Fibroblast of skin of abdomen (primary cell): ENCODE measurements at places on chromosomes 3 and 15.

GRCh38 chr3:26636096-26636727 lies 13.6 kb downstream of the LRRC3B start:
- no peak for DNase-seq

- DNase-seq, result peak; percentile 43
These were observed 202.2 kb upstream of the BHLHE40 start for GRCh38 chr3:4776980-4777581.

DNA sequence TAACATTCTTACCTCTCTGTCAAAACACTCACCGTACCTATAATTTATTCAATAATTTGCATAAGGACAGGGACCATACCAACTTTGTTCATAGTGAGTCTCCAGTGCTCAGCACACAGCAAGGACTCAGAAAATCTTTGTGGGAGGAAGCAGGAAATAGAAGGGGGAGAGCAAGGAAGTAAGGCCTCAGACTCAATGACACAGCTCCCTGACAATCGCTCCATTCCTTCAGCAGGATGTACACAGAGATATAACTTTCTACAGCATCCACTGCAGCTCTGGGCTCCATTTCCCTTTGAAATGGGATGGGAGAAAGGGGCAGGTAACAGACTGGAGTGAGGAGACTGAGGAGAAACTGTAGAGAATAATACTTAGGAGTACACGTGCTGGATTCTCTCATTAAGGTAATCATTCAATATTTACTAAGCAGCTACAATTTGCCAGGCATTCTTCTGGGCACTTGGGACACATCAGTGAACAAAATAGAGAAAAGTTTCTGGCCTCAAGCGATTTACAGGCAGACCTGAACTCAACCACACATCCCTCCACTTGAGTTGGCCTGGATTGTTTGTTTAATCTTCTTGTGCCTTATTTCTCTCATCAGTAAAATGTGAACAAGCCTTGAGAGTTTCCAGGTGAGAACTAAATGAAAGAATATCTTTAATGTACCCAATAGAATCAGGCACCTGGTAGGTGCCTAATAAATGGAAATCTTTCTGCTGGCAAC lies 330.3 kb upstream of the THBS1 start:
- DNase-seq, result no peak

DNA sequence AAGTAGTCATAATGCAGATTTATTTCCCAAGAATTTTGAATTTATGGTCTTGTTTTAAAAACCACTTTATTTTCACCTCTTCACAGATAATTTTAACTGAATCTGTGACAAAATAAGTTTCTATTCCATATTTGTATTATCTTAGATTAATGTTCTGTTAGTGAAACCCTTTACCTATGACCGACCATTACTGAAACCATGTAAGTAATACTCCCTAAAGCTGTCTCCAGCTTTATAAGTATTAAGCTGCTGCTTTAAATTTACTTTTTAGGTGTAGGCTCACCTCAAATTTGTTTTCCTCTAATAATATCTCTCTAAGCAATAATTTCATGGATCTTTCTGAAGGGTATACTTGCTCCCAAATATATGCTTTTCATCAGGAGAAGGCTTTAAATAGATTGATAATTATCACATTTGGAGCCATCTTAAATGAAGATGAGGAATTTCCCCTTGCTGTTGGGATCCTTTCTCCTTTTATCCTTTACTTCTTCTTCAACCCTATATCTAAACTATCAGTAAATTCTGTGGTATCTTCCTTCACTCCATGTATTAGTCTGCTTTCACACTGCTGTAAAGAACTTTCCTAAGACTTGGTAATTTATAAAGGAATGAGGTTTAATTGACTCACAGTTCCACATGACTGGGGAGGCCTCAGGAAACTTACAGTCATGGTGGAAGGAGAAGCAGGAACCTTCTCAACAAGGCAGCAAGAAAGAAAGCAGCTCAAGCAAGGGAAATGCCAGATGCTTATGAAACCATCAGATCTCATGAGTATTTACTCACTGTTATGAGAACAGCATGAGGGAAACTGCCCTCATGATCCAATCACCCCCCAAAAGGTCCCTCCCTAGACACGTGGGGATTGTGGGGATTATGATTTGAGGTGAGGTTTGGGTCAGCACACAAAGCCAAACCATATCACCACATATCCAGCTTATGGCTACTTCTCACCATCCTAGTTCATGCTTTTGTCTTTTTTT lies 92.3 kb upstream of the P2RY1 start:
- DNase-seq, result no peak

DNA sequence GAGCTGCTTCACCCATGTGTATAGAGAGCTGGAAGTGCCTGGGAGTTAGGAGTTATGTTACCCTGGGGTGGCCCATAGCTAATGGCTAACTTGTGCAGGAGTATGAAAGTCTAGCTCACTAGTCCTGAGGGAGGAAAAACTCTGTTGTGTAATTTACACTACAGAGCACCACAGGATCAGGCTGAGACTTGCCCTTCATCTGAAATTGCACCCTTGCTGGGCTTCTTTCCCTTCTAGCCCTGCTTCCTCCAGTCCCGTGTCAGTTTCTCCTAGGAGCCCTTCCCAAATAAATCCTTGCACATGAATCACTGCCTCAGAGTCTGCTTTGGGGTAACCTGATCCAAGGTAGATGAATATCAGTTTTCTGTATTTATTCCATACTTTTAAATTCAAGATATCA lies 40.0 kb downstream of the CTXND1 start:
- no peak for DNase-seq

- DNase-seq, result peak; percentile 49
These were observed 26.9 kb upstream of the CA12 start for GRCh38 chr15:63408524-63408923.
